ENCODE measurements at places on chromosomes 3 and 15.

- DNase-seq = no peak
These were observed 28.8 kb downstream of the CD47 start for GRCh38 chr3:108062051-108062450.

DNA sequence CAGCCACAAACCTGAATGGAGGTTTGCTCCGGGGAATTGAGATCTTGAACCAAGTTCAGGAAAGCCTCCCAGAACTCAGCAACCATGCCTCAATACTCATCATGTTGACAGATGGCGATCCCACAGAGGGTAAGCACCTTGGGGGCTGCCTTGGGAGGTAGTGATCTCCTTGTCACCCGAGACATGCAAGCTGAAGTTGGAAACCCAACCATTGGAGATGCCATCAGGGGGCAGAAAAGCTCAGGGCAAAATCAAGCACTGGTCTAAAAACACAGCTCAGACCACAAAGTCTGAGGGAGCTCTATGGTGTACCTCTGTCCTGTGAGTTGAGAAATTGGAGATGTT, 5.8 kb downstream of the ITIH1 start:
- DNase-seq = no peak

- DNase-seq = no peak
These were observed 56.7 kb upstream of the UBE2Q2 start for GRCh38 chr15:75786575-75786947.

DNA sequence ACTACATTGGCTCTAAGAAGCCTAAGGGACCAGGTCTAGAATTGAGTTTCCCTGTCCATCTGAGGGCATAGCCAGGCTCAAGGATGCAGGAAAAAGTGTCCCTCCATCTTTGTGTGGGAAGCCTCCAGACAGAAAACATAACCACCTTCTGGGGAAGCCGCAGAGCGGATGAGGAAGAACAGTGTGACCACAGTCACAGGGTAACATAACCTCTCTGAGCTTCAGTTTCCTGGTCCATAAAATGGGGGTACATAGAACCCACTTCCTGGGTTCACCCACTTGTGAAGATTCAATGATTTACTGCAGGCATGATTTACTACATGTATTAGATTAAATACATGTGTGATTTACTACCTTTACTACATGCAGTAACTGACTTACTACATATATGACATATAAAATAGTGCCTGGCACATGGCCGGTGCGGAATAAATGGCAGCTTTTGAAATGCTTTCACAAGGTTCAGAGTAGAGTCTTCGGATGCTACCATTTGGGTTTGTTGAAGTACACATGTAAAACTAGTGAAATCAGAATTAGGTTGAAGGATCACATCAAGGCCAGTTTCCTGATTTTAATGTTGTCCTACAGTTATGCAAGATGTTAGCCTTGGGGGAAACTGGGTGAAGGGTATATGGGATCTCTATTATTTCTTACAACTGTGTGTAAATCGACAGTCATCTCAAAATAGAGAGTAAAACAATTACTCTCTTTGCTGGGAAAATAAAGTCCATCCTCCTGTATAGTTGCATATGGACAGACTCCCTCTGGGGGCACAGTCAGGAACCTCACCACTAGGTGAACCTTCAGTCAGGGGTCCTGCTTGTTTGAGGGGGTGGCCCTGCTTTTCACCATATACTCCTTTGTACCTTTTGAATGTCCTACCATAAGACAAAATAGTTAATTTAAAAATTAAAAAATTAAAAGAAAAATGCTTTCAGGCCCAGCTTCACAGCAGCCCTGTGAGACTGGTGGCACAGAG, 86.0 kb downstream of the SEMA5B start:
- DNase-seq = no peak

GRCh38 chr3:190458040-190458439, 8.3 kb upstream of the TMEM207 start:
- no peak for DNase-seq

GRCh38 chr15:91694131-91694830, 159.2 kb upstream of the SLCO3A1 start:
- DNase-seq = no peak

DNA sequence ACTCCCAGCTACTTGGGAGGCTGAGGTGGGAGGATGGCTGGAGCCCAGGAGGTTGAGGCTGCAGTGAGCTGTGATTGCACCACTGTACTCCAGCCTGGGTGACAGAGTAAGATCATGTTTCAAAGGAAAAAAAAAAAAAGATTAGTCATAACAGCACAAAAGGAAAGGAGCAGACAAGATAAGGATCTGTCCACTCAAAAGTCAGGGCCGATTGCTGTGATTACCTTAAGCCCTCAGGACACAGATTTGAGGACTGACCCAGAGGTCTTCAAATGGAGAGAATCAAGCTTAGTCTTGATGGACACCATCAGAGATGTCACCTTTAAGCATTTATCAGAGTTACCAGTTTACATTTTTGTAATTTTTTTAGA, 23.9 kb upstream of the HEG1 start:
- DNase-seq = no peak

DNA sequence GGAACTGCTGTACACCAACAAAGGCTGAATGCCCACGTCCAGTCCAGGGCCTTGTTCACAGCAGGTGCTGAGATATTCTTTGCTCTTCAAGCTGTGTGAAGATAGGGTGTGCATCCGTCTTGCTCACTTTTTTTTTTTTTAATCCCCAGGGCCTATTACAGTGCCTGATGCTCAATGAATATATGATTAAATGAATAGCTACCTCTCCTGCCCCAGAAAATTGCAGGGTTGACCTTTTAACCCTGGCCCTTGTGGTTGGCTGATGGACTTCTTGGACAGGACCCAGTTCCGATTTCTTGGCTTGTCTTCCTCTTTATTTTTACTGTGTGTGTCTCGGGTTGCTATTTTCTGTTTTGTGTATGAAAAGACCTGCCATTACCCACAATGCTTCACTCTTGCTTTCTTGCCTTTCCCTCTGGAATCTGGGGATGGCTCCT, 2.9 kb upstream of the FYTTD1 start:
- no peak for DNase-seq

DNA sequence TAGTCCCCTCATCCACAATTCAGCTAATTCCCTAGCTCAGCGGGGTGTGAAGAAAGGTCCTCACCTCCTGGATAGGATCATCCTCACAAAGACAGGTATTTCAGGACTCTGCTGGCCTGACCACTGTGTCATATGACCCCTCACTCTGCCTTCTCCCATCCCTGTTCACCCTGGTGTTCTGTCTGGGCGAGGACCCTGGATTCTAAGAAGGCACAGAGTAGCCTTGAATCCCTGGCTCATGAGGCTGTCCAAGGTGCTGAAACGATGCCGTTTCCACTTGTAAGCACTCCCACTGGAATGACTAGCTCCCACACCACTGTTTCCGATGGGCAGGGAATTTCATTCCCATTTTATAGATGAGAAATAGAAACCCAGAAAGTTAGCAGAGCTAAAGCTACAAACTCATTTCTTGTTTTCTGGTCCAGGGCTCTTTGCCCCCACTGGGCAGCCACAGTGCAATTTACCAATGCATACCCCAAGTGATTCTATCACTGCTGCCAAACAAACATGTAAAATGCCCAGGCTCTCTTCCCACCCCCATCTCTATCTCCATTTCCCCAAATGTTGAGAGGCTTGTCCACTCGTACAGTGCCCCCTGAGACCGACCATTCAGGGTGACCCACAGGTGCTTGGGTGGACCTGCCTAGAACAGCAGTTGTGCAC, 83.2 kb downstream of the RAB11A start:
- peak; percentile 3 for DNase-seq

- DNase-seq = no peak
These were observed 30.1 kb upstream of the TIMP4 start for GRCh38 chr3:12188681-12189287.

- DNase-seq = no peak
These were observed 189.3 kb upstream of the ROBO1 start for GRCh38 chr3:79957066-79957465.

GRCh38 chr3:27633224-27633545, 88.9 kb downstream of the EOMES start:
- no peak for DNase-seq

DNA sequence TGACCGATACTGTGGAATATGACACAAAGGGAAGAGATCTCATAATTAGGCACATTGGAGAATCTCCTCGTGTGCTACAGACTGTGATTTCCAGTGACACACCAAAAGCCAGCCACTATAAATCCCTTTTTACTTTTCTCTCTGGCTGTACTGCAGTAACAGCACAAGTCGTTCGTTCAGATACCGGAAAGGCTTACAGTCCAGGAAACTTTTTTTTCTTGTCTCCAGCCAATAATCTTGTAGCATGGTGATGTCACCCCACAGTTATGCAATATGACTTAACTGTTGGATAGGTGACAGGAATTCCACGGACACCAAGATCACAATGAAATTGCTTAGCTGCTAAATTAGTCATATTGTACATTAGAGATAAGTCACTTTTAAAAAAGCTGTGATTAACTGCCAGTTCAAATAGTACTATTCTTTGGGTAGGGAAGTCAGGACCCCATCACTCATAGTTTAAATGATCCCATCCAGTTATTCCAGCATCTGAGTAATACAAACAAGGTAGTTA, 36.3 kb upstream of the TSC22D2 start:
- no peak for DNase-seq

GRCh38 chr3:38984731-38985130, 67.0 kb downstream of the SCN11A start:
- DNase-seq = no peak

DNA sequence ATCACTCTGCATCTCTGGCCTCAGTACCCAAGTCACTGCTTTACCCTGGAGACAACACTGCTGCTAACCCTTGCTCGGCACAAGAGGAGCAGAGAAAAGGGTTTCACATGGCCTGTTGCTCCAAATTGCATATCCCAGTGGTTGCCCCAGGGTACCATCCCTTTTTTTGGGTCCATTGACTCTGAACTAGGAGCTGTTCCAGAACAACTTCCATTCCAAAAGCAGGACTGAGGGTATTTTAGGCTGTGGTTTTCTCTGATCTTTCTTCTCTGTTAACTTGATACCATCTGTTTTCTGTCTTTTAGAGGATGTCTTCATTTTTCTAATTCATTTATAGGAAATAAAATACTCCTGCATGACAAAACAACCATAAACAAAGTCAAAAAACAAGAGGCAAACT, 17.3 kb upstream of the RYK start:
- no peak for DNase-seq

DNA sequence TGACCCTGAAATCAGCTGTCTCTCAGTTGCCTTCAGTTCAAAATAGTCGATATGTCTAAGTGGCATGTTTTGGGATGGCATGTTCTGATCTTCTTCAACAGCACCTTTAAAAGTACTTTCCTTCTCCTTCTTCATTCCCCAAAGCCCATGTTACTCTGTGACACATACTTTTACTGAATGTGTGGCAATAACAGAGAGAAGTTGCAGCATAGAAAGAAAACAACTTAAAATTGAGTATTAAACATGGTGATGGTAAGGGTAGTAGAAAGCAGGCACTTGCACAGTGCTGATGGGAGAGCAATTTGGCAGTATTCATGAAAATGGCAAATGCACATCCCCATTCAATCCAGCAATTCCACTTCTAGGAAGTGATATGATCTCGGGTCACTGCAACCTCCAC, 12.3 kb upstream of the ULK4 start:
- DNase-seq = no peak

DNA sequence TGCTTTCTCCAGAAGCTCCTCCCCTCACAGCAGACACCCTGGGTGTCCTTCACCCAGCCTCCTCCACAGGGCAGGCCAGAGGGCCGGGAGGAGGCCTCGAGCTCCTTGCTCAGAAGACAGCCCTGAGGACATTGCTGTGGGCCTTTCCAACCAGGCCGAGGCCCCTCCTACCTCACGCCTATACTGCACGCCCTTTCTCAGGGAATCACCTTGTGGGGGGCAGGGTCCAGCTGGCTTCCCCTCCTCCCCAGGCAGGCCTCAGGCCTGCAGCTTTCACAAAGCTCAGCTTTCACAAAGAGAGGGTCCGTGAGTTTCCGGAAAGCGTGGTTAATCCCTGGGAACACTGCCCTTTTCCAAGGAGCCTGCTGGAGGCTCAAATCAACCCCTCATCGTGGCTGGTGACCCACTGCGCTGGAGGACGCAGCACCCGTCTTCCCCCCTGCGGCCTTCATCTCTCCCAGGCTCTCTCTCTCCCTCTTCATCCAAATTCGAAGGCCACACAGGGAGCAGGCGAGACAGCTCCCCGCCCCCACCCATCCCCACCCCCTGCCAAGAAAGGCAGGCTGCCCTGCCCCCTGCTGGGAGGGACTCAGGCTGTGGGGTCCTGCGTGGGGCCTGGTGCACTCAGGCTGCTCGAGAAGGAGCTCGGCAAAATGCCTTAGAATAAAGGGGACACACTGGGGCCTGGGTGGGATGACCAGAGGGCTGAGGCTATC, 79.4 kb downstream of the OCA2 start:
- DNase-seq = no peak

GRCh38 chr3:119235151-119235550, 5.5 kb downstream of the B4GALT4 start:
- no peak for DNase-seq
